NCI-H2081 treated with DMSO at 0.1 percent for 48 hours (cell line): ENCODE measurements at places on chromosomes 7 and 10.
A peak's percentile ranks its signal among the peaks of the same experiment; 100 is the strongest.

DNA sequence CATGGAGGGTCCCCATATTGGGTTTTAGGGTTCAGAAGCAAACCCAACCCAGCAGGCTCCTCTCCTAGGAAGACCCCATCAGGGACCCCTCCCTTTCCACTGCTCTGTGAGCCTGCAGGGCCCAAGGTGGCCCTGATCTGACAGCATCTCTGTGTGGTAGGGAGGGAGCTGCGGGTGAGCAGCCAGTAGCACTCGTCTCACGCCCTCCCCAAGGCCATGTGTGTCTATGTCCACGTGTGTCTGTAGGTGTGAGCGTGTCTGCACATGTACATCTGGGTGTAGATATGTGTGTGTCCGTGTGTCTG, 103.5 kb upstream of the FAM20C start:
- DNase-seq: no peak

GRCh38 chr7:81029511-81029910, 110.7 kb upstream of the SEMA3C start:
- peak; percentile 16 for DNase-seq

DNA sequence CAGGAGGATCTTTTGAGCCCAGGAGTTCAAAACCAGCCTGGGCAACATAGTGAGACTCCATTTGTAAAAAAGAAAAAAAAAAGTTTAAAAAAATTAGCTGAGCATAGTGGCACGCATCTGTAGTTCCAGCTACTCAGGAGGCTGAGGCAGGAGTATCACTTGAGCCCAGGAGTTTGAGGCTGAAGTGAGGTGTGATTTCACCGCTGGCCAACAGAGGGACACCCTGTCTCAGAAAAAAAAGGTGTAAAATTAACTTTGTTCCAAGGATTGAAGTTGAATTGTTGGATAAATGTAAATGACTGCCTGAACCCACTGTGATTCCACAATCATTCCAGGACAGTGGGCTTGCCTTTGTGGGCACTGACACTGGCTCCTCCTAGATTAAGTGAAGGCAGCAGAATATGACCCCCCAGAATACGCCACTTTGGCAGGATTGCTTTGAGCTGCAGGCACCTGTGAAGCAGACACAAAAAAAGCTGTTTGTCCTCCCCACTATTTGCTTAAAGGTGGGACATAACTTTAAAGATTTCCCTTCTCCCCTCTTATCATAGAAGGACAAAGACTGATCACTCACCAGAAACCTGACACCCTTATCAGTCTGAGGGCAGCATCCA, 57.2 kb upstream of the FOXI2 start:
- no peak for DNase-seq

DNA sequence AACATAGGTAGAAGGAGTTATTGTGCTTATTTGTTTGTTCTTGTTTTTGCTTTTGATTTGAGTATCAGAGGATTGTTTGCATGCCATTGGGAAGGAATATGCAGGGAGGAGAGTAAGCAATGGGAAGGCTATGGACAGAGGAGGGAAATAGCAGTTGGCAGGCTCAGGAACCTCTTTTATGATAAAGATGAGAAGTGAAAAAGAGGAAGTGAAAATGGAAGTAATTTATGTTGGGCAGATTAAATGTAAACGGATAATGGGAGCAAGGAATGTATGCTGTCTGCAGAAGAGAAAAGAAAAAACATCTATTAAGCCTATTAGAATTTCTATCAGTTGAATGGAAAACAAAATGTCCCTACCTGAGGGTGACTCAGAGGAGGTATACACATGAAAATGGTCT, 90.1 kb upstream of the NPSR1 start:
- no peak for DNase-seq

- no peak for DNase-seq
Observed at GRCh38 chr7:43756368-43757072, 2.0 kb upstream of the BLVRA start.

- DNase-seq: no peak
Observed at GRCh38 chr7:129764247-129765084, 152.9 kb downstream of the NRF1 start.

DNA sequence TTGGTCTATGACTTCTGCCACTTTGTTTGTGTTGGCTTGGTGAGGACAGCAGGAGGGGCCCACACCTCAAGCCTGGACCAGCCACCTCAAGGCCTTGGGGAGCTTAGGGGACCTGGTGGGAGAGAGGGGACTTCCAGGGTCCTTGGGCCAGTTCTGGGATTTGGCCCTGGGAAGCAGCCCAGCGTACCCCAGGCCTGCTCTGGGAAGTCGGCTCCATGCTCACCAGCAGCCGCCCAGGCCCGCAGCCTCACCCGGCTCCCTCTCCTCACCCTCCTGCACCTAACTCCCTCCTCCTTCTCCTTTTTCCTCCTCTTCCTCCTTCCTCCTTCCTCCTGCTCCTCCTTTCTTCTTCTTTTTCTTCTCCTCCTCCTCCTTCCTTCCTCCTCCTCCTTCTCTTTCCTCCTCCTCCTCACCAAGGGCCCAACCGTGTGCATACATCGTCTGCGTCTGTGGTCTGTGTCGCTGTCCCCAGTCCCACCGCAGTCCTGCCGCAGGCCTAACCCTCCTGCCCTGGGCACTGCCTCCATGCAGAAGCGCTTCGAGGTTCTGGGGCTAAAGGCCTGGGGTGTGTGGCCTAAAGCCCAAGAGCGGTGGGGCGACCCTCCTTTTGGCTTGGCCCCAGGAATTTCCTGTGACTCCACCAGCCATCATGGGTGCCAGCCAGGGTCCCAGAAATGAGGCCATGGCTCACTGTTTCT, 5.3 kb downstream of the EN2 start:
- no peak for DNase-seq

GRCh38 chr7:137937202-137937560, 64.7 kb downstream of the CREB3L2 start:
- no peak for DNase-seq

DNA sequence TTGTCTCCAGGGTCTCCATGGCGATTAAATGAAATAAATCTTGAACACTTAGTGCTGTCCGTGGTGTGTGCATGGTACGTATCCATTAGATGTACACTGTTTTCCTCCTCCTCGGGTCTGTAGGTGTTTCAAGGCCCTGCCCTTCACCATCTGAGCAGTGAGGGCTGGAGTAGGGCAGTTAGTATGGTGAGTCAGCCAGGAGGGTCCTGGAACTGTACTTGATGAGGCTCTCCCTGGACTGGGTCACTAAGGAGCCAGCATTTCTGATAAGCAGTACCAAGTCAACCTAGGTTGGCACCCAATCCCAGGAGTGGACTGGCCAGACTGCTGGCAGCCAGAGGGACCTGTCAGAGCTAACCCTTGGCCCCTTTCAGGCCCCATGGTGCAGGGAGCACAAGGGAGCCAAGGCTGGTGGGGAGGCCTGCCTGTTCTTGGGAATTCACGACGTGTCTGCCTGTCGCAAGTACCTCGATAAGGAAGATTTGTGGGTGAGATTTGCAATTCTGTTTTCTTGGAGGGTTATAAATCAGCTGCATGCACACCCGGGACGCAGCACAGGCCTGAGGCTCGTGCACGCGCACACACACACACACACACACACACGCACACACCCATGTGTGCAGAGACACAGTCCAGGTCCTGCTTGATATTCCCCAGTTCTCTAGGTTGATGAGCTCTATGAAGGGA, 114.2 kb downstream of the ZMIZ1 start:
- no peak for DNase-seq

GRCh38 chr7:23410446-23411183, 59.7 kb downstream of the IGF2BP3 start:
- DNase-seq: no peak

GRCh38 chr10:98316661-98317060, 48.7 kb upstream of the LOXL4 start:
- no peak for DNase-seq

- DNase-seq: no peak
Observed at GRCh38 chr7:155315977-155316376, 18.3 kb downstream of the INSIG1 start.

DNA sequence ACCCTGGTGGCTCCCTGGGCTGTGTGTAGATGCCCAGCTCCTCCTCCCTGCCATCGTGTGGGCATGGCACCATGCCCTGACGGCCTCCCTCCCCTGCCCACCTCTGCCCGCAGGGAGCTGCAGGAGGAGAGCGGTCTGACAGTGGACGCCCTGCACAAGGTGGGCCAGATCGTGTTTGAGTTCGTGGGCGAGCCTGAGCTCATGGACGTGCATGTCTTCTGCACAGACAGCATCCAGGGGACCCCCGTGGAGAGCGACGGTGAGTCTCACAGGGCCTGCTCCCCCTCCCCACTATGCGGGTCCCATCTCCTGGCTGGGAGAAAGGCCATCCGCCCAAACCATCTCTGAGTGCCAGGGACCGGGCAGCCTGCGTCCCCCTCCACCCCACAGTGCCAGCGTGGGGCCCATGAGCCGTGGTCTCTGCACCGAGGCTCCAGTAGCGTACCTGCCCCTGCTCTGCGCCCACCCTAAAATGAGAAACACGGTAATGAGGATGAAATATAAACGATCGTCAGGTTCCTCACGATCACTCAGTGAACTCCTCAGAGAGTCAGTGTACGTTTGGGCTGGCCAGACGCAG, 7.8 kb downstream of the NUDT1 start:
- DNase-seq: no peak

- DNase-seq: no peak
Observed at GRCh38 chr7:95766657-95767056, 5.7 kb upstream of the DYNC1I1 start.
